ENCODE measurements at places on chromosomes 1 and 21. TPM values are rescaled to one million over a fixed set of nuclear protein-coding genes. Genes with fewer than 3 reads are reported as not detected.

The ANKRD35 gene
- polyA plus RNA-seq, result 0.57 TPM

The NCMAP gene
- not detected for polyA plus RNA-seq

- DNase-seq, result peak; percentile 62
Observed at GRCh38 chr1:200909071-200909470, 14.4 kb downstream of the INAVA start.

GRCh38 chr1:81757398-81758020 lies 43.2 kb upstream of the ADGRL2 start:
- DNase-seq, result no peak

The PKLR gene
- polyA plus RNA-seq, result 0.04 TPM

The SLAMF1 gene
- 2.8 TPM for polyA plus RNA-seq

The VANGL2 gene
- polyA plus RNA-seq, result 0.65 TPM

The KANK4 gene
- 0.70 TPM for polyA plus RNA-seq

DNA sequence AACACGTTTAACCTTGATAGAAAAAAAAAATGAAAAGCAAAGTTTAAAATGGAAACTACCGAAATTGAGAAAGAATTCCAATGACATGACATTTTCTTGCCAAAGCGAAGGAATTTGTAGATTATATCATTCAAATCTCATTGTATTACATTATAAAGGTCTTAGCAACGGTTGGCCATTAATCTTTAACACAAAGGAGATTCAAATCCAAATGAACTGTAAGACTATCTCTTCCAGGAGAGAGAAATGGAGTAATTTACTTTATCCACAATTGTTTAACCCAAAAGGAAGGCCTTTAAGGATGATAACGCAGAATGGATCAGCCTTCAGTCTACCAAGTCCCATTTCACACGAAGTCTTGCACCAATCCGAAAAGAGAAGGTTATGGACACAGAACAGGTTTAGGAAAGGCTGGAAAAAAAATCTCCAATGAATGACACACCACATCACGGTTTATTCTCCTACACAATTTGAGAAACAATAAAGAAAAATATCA lies 1.5 kb downstream of the ENAH start:
- no peak for DNase-seq

DNA sequence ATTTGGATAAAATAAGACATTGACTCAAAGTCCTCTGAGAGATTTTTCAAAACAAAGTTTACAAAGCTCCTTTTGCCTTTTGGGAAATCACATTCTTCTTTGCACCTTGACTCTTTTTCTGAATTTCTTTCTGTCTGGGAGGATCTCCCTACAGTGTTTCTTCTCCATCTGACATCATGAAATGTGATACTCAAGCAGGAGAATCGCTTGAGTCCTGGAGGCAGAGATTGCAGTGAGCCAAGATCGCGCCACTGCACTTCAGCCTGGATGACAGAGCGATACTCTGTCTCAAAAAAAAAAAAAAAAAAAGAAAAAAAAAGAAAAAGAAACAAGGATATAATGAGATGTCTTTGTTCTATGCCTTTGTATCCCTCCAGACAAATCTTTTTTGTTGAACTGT lies 13.3 kb upstream of the GRIK1 start:
- no peak for DNase-seq

DNA sequence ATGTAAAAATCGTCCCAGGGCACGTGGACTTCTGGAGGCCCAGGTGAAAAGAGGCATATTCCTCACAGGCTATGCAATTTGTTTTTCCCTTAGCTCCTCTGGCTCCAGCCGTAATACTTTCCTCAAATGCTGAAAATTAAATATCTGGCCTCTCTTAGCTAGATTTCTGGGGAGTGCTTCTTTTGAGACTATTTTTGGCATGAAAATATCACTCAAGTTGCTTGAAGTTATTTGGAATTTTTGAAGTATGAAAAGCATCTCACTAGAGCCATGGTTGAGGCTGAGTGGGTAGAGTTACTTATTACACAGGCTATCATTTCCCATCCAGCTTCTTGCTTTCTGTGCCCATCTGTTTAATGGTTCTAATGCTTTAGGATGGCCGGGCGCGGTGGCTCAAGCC lies 59.7 kb downstream of the MYOM3 start:
- DNase-seq, result no peak

DNA sequence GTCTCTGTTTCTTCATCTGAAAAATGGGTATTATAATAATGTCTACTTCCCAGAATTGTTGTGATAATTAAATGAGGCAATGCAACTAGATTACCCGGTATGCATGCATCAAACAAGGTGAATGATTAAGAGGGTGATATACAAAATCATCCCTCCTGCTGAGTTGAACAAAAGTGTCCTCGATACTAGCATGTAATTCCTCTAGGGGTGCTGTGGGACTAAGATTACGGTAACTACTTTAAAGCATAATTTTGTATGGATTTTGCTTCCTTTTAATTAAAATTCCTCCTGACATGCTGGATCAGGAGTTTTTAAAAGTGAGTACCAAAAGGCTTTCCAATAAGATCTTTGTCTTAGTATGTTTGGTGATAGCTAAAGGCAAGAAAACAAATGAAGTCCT lies 98.7 kb upstream of the PRMT6 start:
- DNase-seq, result no peak

GRCh38 chr21:44024887-44025353 lies 12.8 kb downstream of the TRAPPC10 start:
- DNase-seq, result no peak

- no peak for DNase-seq
Observed at GRCh38 chr1:194273660-194274059, 1087.2 kb upstream of the B3GALT2 start.

Measured in spleen (tissue), 13 donors.